ENCODE measurements at places on chromosomes 11 and 22.

DNA sequence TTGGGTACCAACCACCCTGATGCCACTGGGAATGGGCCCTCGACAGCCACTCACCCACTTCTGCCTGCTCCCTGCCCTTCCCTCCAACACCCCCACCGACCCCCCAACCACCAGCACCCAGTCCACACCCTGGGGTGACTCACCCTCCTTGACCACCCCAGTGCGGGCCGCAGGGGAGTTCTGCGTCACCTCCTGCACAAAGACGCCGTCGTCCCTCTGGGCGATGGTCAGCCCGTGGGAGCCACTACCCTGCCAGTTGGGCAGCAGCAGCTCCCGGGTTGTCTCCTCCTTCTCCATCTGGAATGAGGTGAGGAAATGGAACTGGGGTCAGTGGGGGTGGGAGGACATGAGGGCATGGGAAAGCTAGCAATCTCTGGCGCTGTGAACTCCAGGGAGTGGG, 10.8 kb downstream of the AHNAK start:
- DNase-seq, result no peak

DNA sequence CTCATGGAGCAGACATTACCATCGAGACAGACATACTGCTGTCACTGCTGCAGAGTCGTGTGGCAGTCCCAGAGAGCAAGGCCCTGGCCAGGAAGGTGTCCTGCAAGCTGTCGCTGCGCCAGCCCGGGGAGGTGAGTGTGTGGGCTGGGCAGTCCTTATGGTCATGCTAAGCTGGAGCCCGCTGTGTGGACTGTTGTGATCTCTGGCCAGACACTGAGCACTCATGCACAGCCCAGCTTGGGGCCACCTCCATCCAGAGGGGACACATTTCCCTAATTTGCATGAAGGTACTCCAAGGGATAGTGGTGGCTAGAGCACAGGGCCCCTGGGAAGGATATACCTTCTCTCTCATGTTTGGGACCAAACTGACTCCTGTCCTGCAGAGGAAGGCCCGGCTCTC, 9.6 kb downstream of the ANKK1 start:
- no peak for DNase-seq

- no peak for DNase-seq
These were observed 685.0 kb downstream of the ETS1 start for GRCh38 chr11:127902382-127902781.

DNA sequence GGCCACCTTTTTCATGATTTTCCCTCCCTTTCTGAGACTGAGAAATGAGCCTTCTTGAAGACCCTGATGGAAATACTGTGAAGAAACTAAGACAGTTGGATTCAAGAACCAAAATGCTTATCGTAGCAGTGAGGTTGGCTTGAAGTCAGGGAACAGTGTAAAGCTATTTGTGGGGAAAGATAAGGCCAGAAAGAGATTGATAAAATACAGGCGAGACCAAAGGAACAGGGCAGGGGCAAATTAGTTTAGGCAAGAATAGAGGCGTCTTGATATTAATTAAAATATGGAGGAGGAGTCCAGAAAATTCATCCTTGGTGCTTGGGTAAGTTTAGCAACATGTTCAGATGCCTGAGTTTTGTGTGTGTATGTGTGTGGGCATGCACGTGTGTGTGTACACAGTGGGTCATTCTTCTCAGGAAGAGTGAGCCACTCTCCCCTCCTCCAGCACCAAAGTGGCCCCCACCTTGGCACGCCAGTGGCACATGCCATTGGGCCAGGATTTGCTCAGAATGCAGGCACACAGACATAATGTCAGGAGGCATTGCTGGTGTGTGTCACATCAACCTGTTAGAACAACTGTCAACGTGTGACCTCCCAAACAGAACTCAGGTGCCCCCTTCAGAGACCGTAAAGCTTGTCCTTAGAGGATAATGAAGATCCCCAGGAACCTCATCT, 3.9 kb upstream of the EHF start:
- DNase-seq, result no peak

DNA sequence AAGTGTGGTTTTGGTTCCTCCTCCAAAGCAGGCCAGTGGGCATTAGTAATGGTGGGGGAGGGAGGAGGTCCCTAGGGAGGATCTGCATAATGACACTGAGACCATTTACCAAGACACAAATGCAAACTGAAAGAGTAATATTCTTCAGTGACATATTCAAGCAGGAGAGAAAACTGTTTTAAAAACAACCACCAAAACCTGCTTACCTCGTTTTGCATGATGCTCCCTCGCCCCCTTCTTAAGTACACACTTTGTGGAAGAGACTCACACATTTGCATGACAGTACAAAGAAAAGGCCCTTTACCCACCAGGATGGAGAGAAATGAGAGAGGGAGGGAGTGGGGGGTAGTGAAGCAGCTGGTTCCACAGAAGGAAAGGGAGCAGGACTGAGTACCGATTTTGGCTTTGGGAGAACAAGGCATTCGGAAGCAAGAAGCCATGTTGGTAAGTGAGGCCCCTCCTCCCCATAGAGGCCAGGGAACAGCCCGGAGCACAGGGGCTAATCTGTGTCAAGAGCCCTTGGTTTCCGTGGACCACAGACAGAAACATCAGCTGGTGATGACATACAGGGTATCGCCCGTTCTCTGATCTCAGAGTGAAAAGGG, 13.0 kb upstream of the OPCML start:
- no peak for DNase-seq

- DNase-seq, result no peak
These were observed 11.0 kb downstream of the CSTPP1 start for GRCh38 chr11:46947399-46948077.

DNA sequence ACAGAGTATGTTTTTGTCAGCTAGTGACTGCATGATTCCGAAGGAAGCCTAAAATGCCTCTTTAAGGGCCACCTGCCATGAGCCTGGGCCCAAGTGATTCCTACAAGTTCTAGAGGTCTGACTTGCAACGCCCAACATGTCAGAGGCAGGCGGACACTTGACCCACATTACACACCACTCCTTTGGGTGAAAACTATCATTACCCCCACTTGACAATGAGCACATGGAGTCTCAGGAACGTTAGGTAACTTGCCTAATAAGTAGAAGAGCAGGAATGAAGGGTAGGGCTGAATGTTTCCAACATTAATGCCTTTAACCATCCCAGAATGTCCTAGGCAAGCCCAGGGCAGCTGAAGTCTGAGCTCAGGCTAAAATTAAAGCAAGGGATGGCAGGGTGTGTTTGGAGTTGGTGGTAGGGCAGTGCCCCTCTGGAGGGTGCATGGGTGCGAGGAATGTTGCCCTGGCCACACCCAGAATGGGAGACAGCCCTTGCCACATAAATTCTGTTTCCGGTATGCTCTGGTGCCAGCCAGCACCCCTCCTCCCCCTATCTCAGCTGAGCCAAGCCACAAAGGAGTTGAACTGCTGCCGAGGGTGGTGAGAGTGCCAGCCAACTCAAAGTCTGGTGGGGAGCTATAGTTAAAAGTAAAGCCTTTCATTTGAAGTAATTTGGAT, 2.5 kb downstream of the PLAAT2 start:
- no peak for DNase-seq

GRCh38 chr22:49503896-49504521, 323.7 kb downstream of the BRD1 start:
- DNase-seq, result no peak

GRCh38 chr22:37195921-37196320, 7.9 kb upstream of the C1QTNF6 start:
- DNase-seq, result peak; percentile 50

- no peak for DNase-seq
These were observed 8.5 kb upstream of the SCN2B start for GRCh38 chr11:118184784-118185579.

- DNase-seq, result no peak
These were observed 4.7 kb upstream of the TTC36 start for GRCh38 chr11:118522571-118523072.

GRCh38 chr11:123558536-123559315, 95.7 kb downstream of the SCN3B start:
- no peak for DNase-seq

GRCh38 chr11:134229126-134229790, 4.8 kb downstream of the VPS26B start:
- no peak for DNase-seq

GRCh38 chr11:46761807-46762206, 42.8 kb downstream of the F2 start:
- DNase-seq, result no peak

DNA sequence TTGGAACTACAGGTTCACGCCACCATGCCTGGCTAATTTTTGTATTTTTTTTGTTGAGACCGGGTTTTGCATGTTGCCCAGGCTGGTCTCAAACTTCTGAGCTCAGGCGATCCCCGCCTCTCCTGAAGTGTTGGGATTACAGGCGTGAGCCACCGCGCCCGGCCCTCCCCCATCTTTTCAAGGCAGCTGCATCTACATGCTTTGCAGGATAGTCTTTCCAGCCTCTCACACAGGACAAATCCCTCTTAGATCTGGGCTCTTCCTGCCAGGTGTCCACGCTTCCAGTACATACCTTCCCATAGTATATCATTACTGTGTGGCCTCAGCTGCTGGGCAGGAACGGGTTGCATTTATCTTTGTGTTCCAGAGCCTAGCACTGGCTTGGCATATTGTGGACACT, 49.7 kb downstream of the C11orf96 start:
- DNase-seq, result no peak

DNA sequence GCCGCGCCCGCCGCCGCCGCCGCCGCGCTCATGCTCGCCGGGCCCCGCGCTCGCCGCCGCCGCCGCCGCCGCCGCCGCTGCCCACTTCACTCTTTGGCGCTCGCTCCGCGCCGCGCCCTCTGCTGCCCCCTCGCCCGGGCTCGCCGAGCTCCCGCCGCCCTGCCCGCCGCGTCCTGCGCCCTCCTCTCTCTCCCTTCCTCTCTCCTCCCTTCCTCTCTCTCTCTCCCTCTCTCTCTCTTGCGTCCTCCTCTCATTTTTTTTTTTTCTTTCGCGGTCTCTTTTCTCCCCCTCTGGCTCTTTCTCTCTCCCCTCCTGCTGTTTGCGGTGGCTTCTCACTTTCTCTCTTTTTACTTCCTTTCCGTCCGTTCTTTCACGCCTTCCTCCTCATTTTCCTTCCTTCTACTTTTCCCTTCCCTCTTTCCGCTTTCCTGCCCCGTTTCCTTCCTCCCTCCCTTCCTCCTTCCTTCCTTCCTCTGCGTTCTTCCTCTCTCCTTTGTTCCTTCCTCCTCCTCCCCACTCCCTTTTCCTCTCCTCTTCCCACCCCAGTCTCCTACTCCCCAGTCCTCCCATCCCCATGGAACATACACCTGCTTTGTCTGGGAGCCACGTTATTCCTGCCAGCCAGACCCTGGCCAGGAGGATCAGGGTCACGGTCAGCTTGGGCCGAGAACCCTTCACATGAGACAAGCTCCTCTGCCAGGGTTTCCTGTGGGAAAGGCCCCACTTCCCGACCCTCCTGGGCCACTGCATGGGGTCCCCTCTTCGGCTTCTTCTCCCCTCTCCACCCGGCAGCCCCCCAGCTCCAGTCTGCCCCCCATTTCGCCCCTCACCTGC, 19.3 kb upstream of the SHISAL1 start:
- no peak for DNase-seq

- no peak for DNase-seq
These were observed 189.3 kb upstream of the NECTIN1 start for GRCh38 chr11:119918347-119918746.

DNA sequence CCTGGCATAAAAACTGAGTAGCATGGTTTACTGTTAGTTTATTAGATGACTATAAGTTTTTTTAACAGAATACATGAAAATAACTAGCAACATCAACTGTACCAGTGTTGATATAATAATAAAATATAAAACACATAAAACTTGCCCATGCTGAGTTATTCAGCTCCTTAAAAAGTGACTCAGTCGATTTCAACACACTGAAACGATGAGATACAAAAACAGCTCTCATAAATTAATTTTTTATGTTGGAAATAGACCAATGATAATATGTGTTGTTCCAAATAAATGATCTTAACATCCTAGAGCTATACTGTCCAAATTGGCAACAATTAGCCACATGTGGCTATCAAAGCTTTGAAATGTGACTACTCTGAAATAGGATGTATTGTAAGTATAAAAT, 15.9 kb downstream of the PDGFD start:
- no peak for DNase-seq

DNA sequence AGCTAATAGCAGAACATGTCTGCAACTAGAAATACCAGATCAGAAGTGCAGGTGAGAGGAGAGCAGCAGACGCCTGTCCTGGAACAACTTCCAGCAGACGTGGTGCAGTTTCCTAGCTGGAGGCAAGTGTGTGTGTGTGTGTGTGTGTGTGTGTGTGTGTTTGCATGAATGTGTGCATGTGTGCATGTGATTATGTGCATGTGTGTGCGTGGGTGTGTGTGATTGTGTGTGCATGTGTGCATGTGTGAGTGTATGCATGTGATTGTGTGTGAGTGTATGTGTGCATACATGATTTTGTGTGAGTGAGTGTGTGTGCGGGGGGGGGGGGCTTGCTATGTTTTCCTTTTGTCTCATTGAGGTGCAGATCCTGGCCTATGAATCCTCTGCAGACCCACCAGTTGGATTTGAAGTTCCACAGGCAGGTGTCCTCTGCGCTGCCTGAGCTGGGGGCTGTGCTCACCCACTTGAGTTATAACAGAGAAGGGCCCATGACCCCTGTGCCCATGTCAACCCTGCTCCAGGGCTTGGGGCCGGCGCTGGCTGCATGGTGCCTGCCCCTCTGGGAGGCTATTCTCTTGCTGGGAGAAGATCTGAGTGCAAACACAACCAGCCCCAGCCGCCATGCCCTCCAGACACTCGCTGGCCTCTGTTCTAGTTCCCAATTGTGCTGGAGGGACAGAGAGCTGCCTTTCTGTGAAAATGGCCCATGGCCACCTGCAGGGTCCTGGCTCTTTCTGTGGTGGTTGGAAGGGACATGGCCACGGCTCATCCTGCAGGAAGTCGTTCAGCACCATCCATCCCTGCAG, 821.3 kb downstream of the BRD1 start:
- no peak for DNase-seq

DNA sequence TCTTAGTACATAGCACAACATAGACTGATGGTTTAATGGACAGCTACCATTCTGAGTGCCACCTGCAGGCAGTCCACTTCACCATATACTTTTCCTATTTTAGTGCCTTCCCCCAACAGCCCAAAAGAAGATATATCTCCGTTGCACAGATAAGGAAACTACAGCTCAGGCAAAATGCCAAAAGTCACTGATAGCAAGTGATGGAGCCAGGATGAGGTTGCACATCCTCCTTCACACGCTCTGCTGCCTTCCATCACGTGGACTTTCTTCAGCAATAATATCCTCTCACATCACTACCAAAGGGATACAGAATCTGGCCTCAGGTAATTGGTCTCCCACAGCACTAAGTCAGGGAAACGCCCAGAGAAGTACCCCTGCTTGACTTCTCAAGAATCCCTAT, 7.5 kb downstream of the TCF20 start:
- DNase-seq, result no peak

- no peak for DNase-seq
These were observed 33.2 kb upstream of the FBLN1 start for GRCh38 chr22:45469281-45470073.
